Cardiac muscle cell (in vitro differentiated cells and primary cell): ENCODE measurements at places on chromosomes 1 and 21.
A peak's percentile ranks its signal among the peaks of the same experiment; 100 is the strongest.

- DNase-seq, result no peak
Measured at GRCh38 chr21:36350282-36350910, 30.4 kb downstream of the MORC3 start.

- no peak for DNase-seq
Measured at GRCh38 chr21:44568667-44569556, 4.6 kb upstream of the KRTAP10-4 start.

- no peak for DNase-seq
Measured at GRCh38 chr21:14553422-14553821, 7.3 kb upstream of the SAMSN1 start.

DNA sequence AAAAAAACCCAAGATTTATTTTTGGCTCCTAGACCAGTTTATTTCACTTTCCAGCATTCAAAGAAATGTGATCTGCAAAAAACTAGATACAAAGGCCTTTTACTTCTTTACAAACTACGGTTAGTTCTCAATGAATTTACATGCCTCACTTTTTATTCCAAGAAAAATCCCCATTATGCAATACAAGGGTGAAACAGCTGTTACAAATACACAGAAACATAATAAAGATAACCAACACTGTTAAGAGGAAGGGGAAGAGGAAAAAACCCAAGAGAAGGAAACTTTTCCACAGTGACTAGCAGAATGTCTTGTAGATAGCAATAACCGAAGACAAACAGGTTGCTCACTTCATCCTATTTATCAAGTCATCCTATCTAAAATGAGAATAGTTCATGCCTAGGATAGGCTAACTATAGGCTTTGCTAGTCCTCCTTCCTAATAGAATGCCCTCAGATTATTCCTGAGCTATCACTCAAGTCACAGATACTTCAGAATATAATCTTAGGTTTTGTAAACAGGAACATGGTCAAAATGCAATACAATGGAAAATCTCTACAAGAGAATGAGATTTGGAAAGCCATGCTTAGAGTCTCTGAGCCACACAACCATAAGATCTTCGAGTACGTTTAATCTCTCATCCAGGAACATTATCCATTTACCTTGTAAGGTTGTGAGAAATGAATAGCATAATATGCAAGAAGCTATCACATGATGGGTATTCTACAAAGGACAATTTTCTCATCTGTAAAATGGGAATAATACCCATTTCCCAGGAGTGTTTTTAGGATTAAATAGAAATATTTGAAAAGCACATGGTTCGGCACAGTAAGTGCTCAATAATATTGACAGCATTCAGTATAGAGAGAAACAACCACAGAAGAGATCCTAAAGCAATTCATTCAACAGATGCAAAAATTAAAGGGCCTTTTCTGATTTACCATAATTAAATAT lies 5.4 kb downstream of the PNRC2 start:
- DNase-seq, result no peak

DNA sequence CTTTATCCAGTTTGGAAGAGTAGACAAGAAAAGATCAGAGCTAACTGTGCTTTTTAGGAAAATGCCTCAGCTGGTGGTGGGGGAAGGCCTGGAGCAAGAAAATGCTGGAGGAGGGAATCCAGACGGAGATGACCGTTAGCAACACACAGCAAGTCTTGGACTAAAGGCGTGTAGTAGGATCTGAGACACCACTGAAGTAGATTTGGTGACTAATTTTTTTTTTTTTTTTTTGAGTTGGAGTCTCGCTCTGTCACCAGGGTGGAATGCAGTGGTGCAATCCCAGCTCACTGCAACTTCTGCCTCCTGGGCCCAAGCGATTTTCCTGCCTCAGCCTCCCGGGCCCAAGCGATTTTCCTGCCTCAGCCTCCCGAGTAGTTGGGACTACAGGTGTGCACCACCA lies 41.2 kb downstream of the LPAR3 start:
- DNase-seq, result peak; percentile 85

GRCh38 chr1:47508702-47509431 lies 71.0 kb downstream of the FOXD2 start:
- DNase-seq, result no peak

- peak; percentile 81 for DNase-seq
Measured at GRCh38 chr1:51768971-51769588, 109.4 kb downstream of the NRDC start.

GRCh38 chr1:115091572-115091971 lies 2.3 kb upstream of the TSPAN2 start:
- DNase-seq, result no peak

- DNase-seq, result no peak
Measured at GRCh38 chr21:45748593-45748992, 105.1 kb downstream of the PCBP3 start.

GRCh38 chr1:206041640-206042039 lies 11.3 kb upstream of the RHEX start:
- DNase-seq, result no peak

DNA sequence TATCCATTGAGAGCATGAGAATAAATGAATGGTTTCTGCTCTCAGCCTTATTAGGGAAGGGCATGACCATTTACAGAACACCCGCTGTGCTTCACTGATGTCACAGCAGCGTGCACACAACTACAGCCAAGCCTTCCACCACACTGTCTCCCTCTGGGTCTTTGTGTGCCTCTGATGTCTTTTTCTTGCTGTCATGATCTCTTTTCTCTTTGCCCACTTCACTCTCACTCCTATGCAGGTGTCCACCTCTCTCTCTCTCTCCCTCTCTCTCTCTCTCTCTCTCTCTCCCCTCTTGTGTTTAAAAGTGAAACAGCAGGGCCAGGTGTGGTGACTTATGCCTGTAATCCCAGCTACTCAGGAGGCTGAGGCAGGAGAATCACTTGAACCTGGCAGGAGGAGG lies 232.5 kb upstream of the JUN start:
- DNase-seq, result no peak

DNA sequence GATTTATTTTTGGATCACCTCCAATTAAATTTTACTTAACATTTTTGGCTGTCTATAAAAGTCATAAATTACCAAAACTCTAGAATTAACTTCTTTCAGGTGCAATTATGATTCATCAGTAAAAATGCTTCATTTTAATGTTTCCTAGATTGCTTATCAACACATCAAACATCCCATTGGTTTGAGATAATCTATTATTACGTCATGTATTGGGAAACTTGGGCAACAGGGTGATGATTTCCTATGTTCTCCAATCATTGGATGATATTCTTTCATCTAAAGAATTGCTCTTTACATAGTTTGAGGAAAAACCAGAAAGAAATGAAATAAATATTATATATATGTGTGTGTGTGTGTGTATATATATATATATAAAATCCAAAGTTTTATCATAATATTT lies 76.8 kb upstream of the KCNJ6 start:
- no peak for DNase-seq

- DNase-seq, result no peak
Measured at GRCh38 chr1:25026304-25026703, 96.2 kb upstream of the RUNX3 start.

DNA sequence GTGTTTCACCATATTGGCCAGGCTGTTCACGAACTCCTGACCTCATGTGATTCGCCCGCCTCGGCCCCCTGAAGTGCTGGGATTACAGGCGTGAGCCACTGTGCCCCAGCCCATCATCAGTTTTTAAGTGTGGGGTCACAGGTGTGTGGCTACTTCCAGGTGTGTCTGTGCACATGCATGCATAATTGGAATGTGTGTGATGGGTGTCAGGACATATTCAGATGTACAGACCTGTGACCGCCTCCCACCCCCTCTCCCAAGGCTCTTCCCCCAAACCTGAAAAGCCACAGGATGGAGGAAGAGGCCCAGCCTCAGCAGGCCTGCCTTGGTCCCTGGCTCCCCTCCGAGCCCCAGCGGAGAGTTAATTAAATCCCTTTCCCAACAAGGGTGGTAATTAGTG lies 37.3 kb upstream of the CSF3R start:
- no peak for DNase-seq

DNA sequence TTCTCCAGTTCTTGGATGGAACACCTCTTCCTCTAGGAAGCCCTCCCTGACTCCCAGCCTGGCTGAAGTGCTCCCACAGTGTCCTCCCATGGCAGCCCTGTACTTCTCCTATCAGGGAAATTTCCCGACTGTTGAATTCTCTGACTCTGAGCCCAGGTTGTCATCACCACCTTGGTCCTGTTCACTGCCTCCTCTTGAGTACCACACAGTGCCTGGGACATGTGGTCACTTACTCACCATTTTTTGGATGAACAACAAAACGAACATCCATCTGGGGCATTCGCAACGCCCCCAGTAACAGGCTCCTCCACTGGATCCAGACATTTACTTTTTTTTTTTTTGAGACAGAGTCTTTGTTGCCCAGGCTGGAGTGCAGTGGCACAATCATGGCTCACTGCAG lies 37.4 kb downstream of the CHD5 start:
- DNase-seq, result no peak

DNA sequence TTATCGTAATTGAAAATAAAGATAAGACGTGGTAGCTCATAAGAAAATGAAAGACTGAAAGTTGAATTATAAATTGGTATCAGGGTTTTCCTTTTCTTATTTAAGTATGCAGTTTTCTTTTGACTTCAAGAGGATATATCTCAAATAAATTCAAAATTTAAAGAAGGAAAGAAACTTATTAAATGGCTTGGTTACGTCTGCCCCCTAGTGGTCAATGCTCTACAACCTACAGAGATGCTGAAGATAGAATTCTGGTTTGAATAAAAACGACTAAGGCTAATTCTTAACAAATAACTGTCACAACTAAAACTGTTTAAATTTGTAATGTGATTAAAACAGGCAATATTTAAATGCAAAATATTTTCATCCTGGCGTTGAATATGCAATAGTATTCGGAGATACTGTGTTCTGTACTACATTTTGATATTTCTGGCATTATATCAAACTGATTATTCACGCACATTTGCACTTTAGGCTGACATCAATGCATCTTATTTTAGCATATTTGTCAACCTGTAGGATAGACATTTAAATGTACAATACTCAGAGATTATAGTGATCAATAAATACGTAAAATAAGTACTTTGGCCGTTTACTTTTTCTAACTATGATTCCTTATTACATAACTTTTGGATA lies 26.8 kb downstream of the IFI44 start:
- peak; percentile 82 for DNase-seq

- no peak for DNase-seq
Measured at GRCh38 chr1:244173769-244174168, 122.7 kb downstream of the ZBTB18 start.

GRCh38 chr1:168164771-168165170 lies 14.0 kb upstream of the TIPRL start:
- DNase-seq, result no peak

DNA sequence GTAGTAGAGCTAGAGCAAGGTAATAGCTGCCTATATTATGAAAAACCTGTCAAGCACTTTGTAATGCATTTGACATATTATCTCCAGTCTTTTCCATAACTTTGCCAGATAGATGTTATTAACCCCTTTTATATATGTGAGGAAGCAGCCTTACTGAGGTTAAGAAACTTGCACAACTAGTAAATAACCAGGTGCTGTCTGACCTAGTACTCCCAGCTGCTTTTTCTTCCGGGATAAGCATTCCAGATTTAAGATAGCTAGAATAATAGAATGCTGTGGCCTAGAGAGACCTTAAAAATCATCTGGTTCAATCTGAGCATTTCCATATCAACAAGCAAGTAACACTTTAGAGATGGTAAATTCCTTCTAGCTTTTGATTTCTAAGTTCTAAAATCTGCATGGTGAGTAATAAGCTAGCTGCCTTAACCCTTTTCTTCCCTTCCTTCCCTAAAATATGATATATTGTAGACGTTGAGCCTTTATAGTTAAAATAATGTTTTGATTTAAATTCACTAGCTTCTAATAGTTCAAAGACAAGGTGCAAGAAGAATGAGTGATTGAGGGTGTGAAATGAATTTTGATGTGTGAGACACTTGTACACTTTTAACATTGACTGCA lies 1.8 kb downstream of the SH3GLB1 start:
- no peak for DNase-seq

GRCh38 chr1:168520052-168520751 lies 23.6 kb downstream of the XCL2 start:
- DNase-seq, result no peak

GRCh38 chr21:35927262-35927661 lies 133.1 kb downstream of the SETD4 start:
- no peak for DNase-seq

GRCh38 chr21:14991957-14992356 lies 72.8 kb downstream of the NRIP1 start:
- DNase-seq, result no peak

DNA sequence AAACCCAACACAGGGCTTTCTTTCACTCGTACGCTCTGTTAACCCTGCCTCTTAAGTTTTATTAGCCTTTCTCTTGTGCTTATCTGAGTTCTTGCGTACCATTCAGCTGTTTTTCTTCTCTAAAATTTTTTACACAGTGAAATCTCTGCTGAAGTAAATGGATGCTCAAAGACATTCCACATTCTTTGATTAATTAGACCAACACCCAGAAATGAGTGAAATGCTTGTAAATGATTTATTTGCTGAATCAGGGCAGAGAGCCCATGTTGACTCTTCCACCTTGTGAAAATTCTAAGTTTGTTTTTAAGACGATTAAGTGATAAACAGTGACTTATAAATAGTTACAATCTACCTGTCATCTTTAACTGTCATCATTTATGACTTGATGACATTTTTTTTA lies 156.7 kb downstream of the ACTL8 start:
- DNase-seq, result no peak

GRCh38 chr1:12173631-12174121 lies 6.9 kb downstream of the TNFRSF1B start:
- no peak for DNase-seq
